ENCODE measurements at places on chromosomes 16 and 17.

DNA sequence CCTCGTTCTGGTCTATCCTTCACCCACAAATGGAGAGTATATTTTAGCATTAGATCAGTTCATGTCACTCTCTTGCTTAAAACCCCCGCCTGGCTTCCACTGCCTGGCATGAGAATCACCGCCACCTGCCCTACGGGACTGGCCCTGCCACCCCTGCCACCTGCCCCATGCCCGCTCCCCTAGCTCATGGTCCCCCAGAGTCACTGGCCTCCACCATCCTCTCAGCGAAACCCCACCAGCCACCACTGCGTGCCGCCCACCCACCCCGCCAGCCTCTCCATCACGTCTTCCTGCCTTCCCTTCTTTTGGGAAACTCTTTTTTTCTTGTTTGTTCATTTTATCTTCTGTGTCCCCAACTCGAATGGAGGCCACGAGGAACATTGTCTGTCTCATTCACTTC lies 982 bp upstream of the ENPP7 start:
- no peak for DNase-seq

- no peak for DNase-seq
Measured at GRCh38 chr16:82848013-82848412, 221.2 kb downstream of the CDH13 start.

DNA sequence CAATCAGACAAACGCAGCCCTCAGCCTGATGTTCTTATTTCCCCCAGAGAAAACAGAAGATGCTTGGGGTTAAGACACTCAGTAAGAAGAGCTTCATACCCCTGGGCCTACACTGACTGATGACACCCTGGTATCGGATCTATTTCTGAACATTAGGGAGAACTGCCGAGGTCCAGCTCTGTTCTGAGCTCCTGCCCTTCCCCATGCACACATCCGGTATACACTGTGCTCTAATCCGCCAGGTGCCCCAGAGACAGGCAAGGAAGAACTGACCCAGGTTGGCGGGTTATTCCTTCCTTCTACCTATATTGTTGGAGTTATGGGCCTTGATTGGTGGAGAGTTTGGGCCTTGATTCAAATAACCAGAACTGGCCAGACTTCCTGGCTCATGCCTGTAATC lies 58.0 kb upstream of the TEKT3 start:
- DNase-seq: no peak

DNA sequence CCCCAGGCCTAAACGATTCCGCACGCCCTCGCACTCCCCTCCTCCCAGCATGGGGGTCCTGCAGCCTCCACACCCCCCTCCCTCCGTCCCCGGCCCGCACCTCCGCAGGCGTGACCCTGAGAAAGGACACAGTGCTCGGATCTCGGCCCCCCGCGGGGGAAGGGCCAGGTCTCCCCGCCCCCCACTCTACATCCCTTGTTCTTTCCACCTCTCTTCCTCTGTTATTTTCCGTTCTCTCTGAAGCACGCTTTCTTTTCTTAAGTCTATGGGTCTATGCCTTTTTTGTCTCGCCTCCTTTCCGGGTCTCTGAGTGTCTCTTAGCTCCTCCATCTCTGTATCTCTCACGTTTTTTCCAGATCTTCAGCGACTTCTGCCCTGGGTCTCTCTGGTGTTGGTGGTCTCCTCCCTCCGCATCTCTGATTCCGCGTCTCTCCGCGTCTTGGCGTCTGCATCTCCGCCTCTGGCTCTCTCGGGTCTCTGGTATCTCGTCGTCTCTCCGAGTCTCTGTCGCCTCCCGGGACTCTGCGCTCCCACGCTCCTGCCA lies 2.1 kb upstream of the HES7 start:
- DNase-seq: no peak

DNA sequence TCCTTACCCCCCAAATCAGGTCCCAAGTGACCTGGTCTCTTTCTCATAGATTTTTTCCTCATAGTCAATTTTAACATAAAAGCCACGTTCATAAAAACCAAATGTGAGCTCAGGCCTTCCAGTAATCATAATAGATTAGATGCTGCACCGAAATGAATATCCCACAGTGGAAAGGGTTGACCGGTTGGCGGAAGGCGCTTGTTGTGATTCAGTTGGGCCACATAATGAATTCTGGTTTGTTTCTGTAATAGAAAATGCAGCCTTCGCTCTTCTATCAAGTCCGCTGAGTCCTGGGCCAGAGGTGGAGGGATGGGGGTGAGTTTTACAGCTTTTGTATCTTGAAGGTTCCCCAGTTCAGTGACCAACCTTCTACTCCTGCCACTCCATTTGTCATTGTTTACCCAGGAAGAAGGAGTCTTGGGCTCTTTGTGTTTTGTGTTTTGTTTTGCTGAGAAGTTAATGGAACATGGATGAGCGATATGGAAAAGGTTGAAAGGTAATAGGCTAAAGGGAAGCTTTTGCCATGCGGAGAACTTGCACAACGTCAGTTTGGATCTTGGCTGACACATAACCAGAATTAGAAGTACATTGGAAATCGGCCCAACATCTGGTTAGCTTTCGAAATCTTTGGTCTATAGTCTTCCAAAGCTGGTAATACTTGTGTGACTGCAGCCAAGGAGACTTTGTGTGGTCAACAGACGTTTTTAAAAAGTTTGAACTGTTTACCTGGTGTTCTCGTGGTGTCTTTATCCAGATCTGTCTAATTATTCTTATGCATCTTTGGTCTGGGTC lies 89.5 kb downstream of the CLEC16A start:
- no peak for DNase-seq

GRCh38 chr17:16325964-16326363 lies 27.3 kb downstream of the CENPV start:
- no peak for DNase-seq

- no peak for DNase-seq
Measured at GRCh38 chr17:56929362-56929969, 15.6 kb upstream of the TRIM25 start.

GRCh38 chr17:34386343-34386696 lies 23.3 kb upstream of the CCL1 start:
- no peak for DNase-seq

GRCh38 chr17:41864498-41864835 lies 756 bp downstream of the KLHL11 start:
- no peak for DNase-seq

GRCh38 chr17:55286681-55287589 lies 22.2 kb downstream of the HLF start:
- no peak for DNase-seq

DNA sequence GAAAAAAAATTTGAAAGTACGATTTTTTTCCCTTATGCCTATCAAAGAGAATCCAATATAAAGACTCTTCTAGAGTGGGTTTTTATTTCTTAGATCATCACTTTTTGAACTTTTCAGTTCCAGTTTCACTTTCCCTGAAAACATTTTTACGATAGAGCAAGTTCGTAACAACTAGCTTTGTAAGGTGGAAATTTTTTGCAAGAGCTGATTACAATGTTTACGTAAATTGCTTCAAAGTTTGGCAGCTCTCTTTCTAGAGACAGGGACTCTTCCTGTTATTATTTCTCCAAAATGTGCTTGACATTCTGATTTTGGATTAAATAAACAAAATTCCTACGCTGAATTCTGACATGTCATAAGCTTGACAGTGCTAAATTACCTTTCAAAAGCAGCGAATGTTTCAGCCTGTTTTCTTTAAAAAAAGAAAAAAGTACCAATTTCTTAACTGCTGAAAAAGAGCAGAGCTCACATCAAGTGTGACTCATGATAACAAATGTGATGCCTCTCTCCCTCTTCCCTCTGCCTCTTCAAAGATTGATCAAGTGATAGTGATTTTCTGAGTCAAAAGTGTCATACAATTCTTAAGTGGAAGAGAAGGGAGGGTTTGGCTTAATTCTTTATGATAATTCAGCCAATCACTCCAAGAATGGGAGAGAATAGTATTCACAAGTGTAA lies 175.2 kb downstream of the KCNJ2 start:
- no peak for DNase-seq

GRCh38 chr17:17325228-17325627 lies 22.1 kb downstream of the NT5M start:
- no peak for DNase-seq

DNA sequence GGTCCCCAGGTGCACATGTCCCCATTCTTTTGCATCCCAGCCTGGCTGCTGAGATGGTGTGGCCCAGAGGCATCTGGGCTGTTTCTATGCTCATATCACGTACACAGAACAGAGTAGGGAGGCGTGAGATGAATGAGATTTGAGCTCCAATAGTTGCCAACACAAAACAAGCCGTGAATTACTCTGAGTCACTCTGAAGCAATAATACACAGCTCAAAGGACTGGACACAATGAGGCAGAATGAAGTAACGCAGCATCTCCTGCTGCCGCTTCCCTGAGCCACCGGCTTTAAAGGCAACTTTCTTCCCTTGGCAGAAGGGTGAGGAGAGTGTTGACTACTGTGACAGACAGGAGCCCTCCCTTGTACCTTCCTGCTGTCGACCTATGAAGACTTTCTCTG lies 33.9 kb upstream of the CLEC18B start:
- no peak for DNase-seq

- no peak for DNase-seq
Measured at GRCh38 chr16:58499092-58499511, 841 bp upstream of the NDRG4 start.
